ENCODE measurements at places on chromosomes 11 and 22.

- DNase-seq: no peak
Measured at GRCh38 chr22:35746248-35746647, 28.6 kb downstream of the APOL5 start.

GRCh38 chr11:128553662-128554362 is 33.5 kb downstream of the ETS1 start:
- DNase-seq: peak; percentile 90

DNA sequence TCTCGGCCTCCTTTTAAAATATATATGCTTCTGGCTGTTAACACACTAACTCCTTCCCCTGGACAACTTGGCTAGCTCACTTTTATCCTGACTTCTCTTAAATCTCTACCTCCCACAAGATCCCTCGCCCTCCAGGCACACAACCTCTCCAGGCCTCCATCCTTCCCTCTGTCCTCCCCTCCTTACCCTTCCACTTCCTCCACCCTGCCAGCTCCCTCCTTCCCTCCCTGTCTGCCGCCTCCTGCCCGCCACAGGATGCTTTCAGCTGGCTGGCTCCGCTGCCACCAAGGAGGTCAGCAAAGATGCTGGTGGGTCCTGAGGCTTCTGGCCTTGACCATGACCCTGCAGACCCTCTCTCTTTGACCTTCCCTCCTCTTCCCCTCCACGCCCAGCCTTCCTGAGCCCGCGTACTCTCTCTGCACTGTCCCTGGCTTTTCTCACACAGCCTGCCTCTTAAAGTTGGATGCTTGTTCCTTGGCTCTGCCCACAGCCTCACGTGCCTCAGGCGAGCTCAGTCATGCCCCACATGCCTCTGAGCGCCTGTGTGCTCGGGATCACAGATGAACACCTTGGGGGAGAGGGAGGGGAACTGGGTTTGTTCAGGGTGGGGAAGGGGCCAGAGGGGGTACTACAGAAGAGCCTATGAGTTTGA is 6.7 kb downstream of the NFAM1 start:
- DNase-seq: no peak

GRCh38 chr11:86595451-86595850 is 77.0 kb downstream of the ME3 start:
- DNase-seq: no peak

DNA sequence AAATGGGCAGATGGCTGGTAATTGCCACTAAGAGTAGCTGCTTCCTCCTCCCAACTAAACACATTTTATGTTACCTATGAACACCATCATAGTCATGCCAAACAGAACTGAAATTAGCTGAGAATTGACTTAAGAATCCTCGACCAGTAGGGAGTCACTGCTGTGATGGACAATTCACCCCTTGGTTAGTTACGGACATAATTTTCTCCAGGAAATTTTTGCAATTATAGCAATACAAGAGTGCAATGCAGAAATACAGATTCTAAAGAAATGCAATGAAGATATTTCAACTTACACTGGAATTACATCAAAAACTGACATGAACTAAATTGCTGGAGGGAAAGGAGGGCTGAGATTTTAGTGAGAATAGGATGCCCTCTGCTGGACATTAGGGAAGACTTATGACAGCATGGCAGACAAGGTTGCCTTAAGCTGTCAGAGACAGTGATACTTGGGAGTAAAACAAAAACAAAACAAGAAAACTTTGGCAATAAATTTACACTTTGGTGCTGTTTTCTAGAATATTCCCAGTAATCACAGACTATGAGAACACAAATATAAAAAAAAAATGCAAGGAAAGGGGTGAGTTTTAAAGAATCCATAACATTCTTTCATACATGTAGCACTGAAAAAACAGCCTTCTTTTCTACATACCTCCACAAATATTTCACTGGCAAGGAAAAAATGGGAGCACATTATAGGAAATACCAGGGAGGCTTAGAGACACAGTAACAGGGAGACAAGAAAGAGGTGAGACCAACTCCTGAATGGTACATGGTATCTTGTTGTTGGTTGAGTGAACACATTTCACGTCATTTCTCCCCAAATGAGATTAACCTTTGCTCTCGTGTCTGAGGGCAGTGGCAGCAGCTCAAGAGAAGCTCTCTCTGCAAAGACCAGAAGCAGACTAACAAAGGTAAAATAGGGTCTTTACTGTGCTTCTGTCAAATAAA is 11.2 kb upstream of the PPP2R1B start:
- peak; percentile 81 for DNase-seq

GRCh38 chr11:118870396-118871343 is 13.0 kb upstream of the CXCR5 start:
- peak; percentile 46 for DNase-seq

- no peak for DNase-seq
Measured at GRCh38 chr11:66722745-66723651, 6.0 kb downstream of the SPTBN2 start.

- DNase-seq: no peak
Measured at GRCh38 chr11:69491071-69492031, 9.9 kb downstream of the LINC01488 start.

GRCh38 chr11:17459236-17459896 is 17.3 kb downstream of the ABCC8 start:
- no peak for DNase-seq

DNA sequence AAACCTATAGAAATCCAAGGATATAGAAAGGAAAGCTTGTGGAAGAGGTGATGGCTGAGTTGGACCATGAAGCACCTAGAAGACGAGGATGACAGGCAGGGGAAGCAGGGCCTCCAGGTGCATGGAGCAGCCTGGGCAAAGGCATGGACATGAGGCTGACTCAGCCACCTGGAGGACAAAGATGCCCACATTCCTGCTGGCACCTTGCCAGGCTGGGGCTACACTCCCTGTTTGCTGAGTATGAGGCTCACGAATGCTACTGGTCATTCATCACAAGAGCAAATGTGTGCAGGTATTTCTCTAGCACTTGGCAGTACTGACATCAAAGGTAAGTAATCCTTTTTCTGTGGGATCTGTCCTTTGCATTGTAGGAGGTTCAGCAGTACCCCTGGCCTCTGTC is 7.1 kb upstream of the SCGB2A1 start:
- no peak for DNase-seq

GRCh38 chr11:19499026-19499669 is 213.5 kb upstream of the NAV2 start:
- peak; percentile 34 for DNase-seq

DNA sequence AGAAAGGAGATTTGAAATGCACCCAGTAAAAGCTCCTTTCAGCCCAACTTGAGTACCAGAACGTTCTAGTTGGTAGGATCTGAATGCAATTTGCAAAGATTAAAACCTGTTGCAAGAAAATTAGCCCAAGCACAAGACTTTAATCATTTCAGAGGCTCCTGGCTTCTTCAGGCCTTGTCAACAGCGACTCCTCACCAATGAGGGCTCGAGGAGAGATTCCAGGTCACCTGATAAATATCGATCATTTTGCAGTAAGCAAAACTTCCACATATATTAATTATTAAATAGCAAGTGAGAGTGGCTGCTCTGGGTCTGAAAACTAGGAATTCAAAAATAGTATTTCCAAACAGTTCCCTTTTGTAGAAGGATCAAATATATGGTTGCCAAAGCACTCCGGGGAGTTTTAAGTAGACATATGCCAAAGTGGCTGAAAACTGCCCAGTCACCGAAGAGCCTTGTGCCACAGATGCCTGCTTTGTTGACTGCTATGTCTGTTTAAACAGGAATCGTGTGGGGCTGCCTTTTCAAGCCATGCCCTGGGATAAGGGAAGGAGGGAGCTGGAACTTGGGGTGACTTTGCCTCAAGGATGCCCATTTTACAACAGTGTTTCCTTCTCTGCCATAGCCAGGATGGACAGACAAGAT is 64.0 kb downstream of the CSNK2A3 start:
- DNase-seq: no peak

- peak; percentile 88 for DNase-seq
Measured at GRCh38 chr11:44029977-44030911, 17.5 kb upstream of the ACCSL start.

GRCh38 chr11:116422556-116422955 is 350.2 kb downstream of the BUD13 start:
- no peak for DNase-seq

DNA sequence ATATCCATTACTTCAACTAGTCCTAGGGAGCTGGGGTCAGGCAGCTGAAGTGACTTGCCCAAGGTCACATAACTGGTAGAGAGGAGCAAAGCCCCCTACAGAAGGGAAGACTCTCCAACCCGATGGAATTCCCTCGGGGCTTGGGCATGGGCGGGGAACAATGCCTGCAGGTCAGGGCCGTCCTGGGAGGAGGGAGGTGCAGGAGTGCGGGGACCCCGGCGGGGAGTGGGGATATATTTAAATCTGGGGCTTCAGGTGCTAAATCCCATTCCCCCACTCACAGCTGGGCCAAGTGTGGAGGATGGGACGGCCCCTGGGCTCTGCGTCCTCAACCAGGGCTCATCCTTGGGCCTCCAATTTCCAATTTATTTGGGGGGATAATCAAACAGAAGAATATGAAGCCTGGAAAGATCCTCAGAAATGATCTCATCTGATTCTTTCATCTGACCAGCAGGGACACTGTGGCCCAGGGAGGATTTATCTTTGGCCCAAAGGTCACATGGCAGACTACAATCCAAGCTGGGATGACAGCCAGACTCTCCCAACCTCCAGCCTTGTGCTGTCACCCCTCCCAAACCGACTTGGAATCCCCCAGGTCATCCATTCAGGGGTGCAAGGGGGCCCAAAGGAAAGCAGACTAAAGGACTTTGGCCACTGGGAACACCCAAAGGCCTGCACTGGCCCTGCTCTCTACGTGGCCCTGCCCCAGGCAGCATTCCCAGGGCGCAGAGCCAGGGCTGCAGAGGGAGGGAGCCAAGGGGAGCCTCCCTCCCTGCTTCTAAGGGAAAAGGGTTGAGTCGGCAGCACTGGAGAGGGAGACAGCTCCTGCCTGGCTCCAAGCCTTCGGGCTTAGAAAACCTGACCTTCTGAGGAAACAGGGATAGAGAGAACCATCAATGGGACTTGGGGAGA is 8.7 kb upstream of the C1QTNF6 start:
- DNase-seq: peak; percentile 79

- DNase-seq: no peak
Measured at GRCh38 chr22:28773461-28773867, 969 bp downstream of the CCDC117 start.

GRCh38 chr11:86313793-86314192 is 11.8 kb downstream of the HIKESHI start:
- DNase-seq: no peak

GRCh38 chr11:72834905-72835304 is 20.7 kb downstream of the ATG16L2 start:
- no peak for DNase-seq

- DNase-seq: no peak
Measured at GRCh38 chr11:65186701-65187100, 5.0 kb downstream of the CAPN1 start.

DNA sequence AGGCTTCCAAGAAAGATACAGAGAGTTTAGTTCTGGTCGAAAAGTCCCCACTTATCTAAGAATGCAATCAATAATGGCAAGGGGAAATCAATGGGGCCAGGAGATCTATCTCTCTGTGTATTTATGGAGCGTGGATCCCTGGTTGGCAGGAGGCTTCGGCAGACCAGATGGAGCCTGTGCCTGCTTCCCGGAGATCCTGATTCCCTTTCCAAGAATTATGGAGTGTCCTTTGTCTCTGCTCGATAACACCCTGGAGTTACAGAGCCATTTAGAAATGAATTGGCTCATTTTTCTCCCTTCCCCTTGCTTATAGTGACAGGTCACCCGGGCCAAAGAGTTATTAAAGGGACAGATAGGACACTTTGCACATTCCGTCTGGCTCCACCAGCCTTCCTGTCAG is 92.4 kb downstream of the ISX start:
- DNase-seq: no peak

DNA sequence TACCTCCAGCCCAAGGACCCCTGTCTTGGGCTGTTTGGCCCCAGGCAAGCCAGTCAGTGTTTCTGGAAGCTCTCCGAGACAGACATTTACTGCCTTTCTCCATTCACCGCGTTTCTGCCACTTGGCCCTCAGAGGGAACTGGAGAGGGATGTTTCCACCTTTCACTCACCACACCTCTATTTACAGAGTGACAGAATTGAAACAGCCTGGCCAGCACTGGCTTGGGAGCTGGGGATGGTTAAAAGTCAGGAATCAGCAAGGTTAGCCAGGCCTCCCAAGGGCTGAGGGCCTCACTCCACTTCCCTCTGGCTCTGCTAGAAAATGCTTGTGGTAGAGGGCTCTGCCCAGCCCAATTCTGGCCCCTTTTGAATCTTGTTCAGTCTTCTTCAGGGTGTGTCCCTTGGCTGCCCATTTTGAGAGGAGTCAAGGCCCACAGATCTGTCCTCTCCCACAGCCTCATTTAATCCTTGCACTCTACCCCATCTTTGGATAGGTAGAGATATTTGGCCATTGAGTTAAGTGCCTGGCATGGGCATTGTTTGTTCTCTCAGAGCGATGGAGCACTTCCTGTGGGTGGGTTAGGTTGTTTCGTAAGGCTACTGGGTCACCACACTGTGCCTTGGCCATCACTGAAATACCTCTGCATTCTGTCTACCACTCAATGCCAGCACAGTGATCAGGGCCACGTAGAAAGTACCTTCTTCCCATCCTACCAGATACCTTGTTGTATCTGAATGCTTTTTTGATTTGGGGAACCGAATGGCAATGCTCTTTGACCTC is 119.2 kb downstream of the MICAL2 start:
- DNase-seq: no peak

DNA sequence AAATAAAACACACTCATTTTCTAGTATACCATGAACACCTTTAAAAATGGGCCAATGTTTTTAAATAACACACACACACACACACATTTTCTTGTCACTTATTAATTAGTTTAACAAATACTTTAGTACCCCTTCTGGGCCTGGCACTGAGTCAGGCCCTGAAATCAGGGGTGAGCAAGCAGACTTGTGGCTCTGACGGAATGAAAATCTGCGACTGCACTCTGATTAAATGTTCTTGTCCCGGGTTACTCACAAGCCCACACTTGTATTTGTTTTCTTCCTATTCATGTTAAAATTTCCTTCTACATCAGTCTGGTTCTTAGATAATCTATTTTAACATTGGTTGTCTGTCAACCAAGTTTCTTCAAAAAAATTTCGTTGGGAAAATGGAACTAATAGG is 43.0 kb upstream of the PDGFD start:
- no peak for DNase-seq

- DNase-seq: peak; percentile 38
Measured at GRCh38 chr11:44949160-44950030, 1.3 kb downstream of the TP53I11 start.

GRCh38 chr11:8531312-8531711 is 62.7 kb downstream of the STK33 start:
- peak; percentile 0 for DNase-seq
